Skin of body (tissue), 3 donors: ENCODE measurements at places on chromosomes 6 and 20.

DNA sequence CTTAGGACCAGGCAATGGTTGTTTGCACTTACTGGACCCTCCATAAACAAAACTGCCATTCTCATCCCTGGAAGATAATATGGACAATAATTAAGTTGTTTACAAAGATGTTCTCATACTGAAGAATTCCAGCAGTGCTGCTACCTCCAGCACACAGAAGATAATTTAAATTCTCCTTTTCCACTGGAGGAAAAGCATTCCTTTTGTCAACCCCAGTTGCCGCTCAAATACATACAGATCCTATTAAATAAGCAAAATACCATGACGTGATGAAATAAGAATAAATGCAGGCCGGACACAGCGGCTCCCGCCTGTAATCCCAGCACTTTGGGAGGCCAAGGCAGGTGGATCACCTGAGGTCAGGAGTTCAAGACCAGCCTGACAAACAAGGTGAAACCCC lies 54.5 kb upstream of the IPCEF1 start:
- DNase-seq: no peak

DNA sequence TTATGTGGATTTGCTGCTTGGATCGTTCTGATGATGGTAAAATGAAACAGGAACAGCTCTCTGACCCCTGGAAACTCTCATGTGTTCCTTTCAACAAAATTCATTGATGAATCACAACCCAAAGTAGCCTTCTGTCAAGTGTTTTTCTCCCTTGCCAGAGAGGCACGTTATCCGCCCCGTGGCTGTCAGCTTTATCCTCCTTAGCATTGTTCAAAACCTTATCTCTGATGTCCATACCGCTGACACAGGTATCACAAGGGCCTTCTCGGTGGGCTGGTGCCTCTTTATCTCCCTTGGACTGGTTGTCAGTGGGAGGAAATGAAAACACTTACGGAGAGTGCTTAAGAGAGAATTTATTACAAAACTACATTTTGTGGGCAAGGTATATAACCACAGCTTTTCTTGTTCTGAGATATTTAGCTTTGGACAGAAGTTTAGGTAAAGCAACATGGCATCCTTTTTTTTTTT lies 84.9 kb downstream of the TIAM2 start:
- no peak for DNase-seq

DNA sequence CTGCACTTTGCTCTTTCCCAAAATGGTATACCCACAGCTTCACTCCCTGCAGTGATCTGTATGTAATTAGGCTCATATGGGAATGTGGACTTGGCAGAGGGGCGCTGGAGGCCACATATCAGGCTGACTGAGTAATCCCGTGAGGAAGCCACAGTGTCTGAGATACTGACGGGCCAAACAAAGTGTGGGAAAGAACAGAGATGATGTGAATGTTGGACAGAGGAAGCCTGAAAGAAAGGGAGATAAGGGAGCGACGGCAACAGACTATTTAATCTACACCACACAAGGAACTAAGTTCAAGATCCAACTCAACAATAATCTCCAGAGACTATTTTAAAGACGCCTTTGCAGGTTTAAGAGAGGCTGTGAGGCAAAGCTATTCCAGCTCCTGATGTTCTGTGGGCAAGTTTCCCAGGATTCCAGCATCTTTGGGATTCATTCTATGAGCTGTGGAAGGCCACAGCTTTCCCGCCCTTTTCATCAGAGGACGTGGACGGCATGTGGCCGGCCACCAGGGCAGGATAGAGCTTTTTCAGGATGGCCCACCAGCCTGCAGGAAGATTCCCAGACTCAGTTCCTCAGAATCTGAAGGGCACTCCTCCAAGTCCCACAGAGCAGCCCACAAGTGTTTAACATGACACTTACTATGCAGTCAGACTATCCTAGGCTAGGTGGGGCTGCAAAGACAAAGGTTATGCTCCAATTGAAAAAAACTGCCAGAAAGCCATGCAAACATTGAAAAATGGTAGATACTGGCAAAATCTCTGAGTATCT lies 237.5 kb downstream of the ATXN1 start:
- peak; percentile 73 for DNase-seq

GRCh38 chr20:62496568-62497218 lies 20.9 kb upstream of the GATA5 start:
- no peak for DNase-seq

DNA sequence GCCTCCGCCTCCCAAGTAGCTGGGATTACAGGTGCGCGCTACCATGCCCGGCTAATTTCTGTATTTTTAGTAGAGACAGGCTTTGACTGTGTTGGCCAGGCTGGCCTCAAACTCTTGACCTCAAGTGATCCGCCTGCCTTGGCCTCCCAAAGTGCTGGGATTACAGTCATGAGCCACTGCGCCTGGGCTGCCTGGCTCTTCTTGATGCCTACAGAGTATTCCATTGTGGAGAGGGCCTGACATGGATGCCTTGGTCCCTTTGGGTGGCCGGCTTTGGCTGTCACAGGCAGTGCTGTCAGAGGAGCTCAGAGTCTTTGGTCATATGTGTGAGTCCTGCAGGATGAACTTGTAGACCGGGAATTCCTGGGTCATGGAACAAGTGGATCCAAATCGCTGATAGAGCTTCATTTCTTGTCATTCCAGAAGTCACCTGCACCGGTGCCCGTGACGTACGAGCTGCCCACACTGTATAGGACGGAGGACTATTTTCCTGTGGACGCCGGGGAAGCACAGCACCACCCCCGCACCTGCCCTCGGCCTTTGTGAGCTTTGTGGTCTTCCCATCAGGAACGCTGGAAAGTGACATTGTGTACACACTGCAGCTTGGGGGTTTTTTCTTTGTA lies 55.1 kb downstream of the ADNP start:
- DNase-seq: no peak

- DNase-seq: no peak
Observed at GRCh38 chr20:4763723-4764510, 42.2 kb downstream of the PRND start.

- no peak for DNase-seq
Observed at GRCh38 chr6:43257367-43258145, 14.3 kb downstream of the TTBK1 start.

DNA sequence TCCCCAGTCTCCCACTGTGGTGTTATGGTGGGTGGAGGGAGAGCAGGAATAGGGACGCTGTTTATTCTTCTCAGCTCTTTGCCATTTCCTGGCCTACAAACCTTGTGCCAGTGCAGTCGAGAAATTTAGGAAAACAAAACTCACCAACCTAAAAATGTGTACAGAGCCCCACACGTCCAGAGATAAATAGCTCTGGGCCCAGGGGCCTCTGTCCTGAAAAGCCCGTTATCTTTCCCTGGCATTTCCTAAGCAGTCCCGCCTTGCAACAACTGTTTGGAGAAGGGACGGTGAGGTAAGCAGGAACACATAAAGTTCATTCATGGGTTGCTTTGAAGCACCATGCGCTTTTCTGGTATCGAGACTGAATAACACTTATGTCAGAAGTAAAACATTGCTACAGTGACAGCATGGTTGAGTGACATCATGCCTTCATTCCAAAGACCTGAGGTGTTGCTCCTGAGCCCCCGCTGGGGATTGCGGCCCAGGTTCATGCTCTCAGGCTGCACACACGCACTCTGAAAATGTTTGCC lies 80.1 kb upstream of the NXT1 start:
- no peak for DNase-seq

- no peak for DNase-seq
Observed at GRCh38 chr6:32397252-32397920, 9.6 kb downstream of the BTNL2 start.

DNA sequence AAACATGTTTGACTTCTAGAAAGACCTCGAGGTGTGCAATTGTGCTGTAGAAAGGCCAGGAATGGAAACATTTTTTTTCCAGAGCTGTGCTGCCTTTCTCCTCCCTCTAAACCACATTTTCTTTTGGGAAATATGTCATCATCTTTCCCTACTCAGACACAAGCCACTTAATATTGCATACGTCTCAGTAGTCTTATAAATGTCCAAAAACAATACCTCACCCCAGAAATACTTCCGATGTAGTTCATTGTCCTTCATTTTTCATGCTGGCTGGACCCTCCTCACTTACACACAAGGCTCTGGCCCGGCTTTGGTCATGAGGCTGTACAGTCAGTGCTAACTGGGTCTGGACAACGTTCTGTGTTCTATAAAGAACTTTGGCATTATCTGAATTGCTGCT lies 126.4 kb downstream of the SCML4 start:
- DNase-seq: peak; percentile 7

- no peak for DNase-seq
Observed at GRCh38 chr20:57066126-57066900, 200.1 kb downstream of the BMP7 start.

DNA sequence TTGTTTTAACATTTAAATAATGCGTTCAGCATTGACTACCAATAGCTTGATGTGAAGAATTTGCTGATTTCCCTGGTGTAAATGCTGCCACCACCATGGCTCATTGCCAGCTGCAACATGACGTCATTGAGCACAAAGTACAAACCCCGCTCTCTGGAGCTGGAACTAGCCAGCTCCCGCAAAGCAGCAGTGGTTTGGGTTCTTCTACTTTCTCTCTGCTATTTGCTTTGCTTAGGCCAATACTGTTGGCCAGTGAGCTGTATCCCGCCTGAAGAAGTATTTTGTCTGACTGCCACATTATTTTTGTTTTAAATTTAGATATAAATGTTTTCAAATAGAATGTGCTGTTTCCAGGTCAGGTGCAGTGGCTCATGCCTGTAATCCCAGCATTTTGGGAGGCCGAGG lies 47.4 kb upstream of the KIF13A start:
- no peak for DNase-seq

- no peak for DNase-seq
Observed at GRCh38 chr6:31651602-31652191, 764 bp downstream of the BAG6 start.

DNA sequence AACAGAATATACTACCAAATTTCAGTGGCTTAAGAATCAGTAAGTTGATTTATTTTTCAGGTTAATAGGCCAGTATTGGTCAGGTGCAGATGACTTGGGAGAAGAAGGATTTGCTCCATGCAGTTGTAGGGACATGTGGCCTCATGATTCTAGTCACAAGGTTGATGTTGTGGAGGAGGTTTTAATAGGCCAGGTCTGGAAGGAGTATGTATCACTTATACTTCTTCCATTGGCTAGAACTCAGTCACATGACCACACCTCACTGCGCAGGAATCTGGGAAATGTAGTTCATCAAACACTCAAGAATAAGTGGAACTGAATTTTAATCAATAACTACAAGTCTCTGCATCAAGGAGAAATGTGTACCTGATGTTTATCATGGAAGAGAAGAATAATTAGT lies 281.5 kb upstream of the QKI start:
- DNase-seq: no peak
